ENCODE measurements at places on chromosomes 2 and 18.

DNA sequence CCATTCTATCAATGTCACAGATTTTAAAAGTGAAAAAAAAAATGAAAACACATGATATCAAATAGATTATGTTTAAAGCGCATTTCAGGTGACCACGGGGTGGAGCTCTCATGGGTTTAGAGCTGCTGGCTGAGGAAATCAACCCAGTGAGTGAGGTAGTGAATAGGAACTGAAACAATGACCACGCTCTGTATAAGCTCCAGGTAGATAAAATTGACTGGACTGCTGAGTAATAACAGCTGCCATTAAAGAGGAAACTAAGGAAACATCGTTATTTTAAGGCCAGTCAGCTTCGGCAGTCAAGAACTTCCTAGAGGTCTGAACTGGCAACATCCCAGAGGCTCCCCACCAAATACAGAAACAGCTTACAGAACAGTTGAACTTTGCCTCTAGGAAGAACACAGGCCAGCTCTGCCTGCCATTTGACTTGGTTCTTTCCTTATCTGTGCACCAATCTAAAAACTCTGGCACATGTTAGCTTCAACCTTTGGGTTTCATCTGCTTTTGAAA, 185.9 kb downstream of the PDE1A start:
- DNase-seq, result peak; percentile 10

DNA sequence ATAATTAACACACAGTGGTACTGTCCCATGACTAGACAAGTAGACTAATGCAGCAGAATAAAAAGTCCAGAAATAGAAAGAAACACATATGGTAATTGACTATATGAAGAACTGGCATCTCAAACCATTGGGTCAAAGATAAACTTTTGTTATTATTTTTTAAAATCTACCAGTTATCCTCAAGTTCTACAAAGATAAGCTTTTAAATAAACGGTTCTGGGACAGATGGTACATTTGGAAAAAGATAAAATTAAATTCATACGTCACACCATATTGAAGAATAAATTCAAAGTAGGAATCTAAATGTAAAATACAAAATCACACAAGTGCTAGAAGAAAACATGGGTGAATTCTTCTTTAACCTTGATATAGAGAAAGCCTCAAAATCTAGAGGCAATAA, 37.6 kb upstream of the PLEKHM3 start:
- DNase-seq, result no peak

DNA sequence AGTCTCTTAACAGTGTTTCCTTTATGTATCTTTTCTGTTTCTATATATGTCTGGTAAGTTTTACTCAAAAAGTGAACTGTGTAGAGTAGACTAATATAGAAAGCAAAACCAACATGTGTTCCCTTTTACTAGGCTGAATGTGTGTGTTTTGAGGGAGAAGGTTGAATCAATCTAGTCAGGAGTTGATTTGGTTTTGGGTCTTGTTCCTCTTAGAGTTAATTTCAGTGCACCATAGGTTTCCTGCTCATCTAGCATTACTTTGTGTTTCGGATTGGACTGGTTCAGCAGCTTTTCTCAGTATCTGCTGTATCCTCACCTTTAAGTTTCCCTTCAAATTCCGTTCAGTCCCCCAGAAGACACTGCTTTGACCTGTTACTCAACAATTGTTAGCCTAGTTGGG, 52.0 kb upstream of the TRIM43 start:
- DNase-seq, result no peak

- no peak for DNase-seq
Measured at GRCh38 chr2:145431181-145431951, 911.4 kb upstream of the ZEB2 start.

GRCh38 chr18:62616331-62616805, 93.5 kb downstream of the ZCCHC2 start:
- DNase-seq, result no peak

- DNase-seq, result no peak
Measured at GRCh38 chr2:107932488-107932887, 53.8 kb upstream of the SLC5A7 start.

DNA sequence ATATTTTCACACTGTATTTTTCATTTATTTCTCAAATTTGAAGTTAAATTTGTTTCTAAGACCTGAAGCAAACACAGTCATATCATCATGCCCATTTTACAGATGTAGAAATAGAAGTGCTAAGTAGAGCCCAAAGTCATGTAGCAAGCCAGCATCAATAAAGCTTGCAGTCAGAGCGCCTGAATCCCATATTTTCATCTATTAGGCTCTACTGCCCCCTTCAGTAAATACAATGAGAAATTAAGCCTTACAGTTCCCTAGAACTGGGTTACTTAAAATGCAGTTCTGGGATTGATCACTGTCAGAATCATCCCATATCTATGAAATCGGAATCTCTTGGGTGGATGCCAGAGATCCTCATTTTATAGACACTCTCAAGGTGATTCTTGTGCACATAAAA, 419.9 kb downstream of the TGIF1 start:
- peak; percentile 79 for DNase-seq

DNA sequence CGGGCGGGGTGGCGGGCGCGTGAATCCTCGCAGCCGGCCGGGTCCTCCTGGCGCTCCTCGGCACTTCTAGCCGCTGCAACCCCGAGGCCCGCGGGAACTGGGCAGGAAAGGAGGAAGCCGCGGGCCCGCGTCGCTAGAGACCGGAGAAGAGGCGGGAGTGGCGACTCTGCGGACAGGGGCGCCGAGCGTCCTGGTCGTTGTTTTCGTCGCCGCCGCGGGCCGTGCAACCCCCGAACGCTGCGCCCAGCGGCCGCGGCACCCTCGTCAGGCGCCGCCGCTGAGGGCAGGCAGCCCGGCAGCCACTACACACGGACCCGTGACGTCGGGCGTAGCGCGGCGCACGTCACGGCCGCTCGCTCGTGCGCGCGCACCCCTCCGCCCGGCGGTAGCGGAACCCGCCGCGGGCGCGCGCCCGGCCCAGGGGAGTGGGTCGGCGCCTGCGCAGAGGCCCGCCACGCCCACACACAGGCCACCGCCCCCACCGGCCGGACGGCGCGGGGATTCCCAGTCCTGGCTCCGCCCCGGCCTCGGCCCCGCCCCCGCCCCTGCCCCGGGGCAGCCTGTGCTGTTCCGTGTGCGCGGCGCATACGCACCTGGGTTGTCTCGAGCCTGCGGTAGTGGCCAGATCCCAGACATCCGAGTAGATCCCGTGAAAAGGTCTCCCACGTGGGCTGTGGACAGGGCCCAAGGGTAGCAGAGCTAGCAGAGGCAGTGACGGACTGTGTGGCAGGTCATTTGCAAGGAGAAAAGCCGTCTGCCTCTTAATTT, at the start of gene MAP3K2:
TSS of gene MAP3K2 (minus strand) at position 321 of the 768 bp plus-strand sequence. CDS start 44,846 bp downstream, outside the sequence.
- peak; percentile 87 for DNase-seq

GRCh38 chr2:65991381-65992197, 443.3 kb upstream of the MEIS1 start:
- no peak for DNase-seq

GRCh38 chr2:136408795-136409194, 290.8 kb upstream of the CXCR4 start:
- DNase-seq, result no peak

DNA sequence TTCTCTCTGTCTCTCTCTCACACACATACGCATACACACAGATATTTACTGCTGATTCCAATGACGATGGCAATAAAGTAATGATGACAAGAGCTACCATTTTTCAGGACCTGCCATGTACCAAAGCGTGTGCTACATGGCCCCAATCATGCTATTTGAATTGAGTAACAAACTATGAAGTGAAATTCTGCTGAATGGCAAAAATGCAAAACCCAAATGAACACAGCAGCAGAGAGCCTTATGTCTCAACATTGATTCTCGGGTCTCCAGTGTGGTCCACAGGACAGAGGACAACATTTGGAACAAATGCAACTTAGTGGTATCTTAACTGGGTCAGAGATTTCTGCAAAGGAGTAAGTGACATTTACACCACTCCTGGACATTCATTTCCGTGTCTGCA, 117.4 kb downstream of the PIEZO2 start:
- no peak for DNase-seq

GRCh38 chr18:11842562-11842961, 8.7 kb upstream of the CHMP1B start:
- no peak for DNase-seq

DNA sequence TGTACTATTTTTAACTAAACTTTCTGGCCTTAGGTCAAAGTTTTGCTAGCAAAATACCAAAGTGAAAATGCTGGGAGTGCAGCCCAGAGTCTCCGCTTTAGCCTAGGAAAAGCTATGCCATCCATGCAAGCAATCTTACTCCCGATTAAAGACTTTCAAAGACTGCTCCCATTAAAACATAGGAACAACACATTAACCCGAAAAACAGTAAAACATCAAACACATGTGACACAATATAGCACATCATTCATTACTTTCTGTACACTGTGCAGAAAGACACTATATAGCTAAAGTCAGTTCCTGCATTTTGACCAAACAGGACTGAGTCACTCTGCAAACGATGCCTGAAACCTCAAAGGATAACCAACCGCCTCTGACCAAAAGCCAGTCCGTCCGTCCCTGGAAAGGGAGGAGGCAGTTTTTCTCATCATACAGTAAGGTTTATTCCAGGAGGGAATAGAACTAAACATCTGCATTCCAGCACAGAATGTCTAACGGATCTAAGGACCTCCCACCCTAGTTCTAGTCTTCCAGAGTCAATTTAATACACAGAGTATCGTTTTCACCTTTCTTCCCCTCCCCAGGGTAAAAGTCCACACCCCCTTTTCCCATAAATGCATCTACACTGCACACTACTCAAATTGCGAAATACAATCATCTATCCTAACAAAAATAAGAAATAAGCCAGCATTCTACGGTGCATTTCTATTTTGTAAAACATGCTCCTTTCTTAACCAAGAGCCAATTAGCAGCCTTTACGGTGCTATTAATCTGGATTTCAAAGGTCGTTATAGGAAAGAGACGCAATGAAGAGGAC, 1.7 kb downstream of the ROCK2 start:
- peak; percentile 52 for DNase-seq

DNA sequence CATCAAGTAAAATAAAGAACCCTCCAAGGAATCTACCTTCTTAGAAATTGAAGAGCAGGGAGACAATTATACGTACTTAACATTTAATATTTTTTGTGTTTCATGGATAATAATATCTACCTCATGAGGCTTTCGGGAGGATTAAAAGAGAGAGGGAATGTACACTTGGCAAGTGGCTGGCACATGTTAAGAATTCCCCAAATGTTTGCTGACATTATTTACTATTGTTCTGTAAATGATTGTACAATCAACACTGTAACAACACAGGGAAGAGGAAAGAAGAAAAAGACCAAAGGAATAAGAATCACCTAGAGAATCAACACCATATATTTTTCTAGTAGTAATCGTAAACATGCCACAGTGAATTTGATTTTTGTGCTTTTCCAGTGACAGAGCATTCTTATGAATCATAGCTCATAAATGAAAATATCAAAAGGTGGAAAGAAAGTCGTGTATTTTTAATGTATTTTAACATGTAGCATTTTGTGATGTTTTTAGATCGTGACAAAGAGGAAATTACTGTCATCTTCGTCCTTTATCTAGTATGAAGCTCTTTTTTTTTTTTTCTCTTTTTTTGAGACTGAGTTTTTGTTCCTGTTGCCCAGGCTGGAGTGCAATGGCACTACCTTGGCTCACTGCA, 67.3 kb downstream of the B3GNT2 start:
- no peak for DNase-seq

DNA sequence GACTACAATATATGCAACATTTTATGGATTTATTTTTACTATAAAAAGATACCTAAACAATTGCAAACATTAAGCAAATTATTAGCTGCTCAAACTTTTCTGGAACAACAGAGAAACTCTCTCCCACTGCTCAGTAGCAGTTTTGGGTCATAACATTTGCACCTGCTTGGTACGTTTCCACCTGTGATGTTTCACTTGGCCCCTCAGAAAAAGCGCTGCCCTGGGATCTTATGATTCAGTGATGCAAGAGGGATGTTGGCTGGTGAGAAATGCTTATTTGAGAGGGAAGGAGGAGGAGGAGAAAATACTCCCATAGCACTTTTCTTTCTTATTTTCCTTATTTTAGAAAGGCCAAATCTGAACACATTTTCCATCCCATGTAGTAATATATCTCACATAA, 9.2 kb downstream of the IRS1 start:
- DNase-seq, result no peak

GRCh38 chr2:174924061-174924693, 81.0 kb downstream of the CHN1 start:
- no peak for DNase-seq

DNA sequence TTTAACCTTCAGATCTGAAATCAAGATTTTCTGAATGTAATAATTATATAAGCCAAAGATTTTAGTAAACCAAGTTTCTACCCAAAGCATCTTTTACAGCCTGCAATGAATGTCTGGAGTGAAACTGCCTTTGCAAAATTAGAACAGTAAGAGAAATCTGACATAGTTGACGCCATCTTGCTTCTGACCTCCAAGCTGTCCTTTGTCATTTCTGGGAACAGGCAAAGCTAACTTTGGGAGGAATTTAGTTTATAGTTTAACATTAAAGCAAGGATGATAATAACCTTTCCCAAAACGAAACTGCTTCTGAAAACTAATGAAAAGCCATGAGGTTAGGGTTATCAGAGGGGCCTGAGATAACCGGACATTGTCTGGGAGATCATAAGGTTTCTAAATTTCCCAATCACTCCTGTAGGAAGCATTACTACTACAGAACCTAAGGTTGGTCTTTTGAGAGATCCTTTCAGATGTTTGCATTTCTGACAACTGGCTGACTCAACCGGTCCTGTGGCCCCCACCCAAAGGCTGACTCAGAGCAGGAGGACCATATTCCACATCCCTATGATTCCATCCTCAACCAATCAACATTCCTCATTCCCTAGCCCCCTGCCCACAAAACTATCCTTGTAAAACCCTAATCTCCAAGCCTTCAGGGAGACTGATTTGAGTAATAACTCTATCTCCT, 124.5 kb downstream of the TMEM131 start:
- DNase-seq, result no peak

DNA sequence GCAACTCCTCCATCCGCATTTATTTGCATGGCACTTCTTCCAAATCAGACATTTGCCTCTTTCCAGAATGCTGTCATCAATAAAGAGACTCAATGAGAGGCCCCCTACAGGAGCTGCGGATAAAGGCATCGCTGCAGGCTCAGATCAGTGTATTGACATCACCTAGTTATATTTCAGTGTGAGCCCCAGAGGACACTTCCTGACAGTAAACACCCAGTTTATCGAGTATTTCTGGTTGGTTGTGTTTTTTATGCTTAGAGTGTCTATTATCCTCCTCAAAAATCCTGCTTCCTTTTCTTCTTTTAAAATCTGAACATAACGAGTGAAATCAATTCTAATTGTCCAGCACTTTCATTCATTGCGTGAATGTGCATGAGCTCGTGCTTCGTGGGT, 38.8 kb downstream of the NRP2 start:
- no peak for DNase-seq
